ENCODE measurements at places on chromosomes 13 and 19.

GRCh38 chr19:33620611-33621010 is 1.1 kb upstream of the CHST8 start:
- DNase-seq = no peak

GRCh38 chr13:110106726-110107125 is 200.2 kb downstream of the COL4A1 start:
- DNase-seq = no peak

DNA sequence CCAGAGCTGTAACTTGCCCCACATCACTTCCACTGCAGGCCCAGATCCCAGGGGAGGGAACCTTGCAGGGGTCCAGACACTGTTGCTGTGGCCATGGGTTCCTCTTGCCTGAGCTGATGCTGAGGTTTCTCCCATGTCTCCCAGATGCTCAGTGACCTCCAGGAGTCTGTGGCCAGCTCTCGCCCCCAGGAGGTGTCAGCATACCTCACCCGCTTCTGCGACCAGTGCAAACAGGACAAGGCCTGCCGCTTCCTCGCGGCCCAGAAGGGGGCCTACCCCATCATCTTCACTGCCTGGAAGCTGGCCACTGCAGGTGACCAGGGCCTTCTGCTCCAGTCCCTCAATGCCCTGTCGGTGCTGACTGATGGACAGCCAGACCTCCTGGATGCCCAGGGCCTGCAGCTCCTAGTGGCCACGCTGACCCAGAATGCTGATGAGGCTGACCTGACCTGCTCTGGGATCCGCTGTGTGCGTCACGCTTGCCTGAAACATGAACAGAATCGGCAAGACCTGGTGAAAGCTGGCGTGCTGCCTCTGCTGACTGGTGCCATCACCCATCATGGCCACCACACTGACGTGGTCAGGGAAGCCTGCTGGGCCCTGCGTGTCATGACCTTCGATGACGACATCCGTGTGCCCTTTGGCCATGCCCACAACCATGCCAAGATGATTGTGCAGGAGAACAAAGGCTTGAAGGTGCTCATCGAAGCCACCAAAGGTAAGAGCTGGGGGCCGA is 12.1 kb upstream of the SLC25A42 start:
- no peak for DNase-seq

DNA sequence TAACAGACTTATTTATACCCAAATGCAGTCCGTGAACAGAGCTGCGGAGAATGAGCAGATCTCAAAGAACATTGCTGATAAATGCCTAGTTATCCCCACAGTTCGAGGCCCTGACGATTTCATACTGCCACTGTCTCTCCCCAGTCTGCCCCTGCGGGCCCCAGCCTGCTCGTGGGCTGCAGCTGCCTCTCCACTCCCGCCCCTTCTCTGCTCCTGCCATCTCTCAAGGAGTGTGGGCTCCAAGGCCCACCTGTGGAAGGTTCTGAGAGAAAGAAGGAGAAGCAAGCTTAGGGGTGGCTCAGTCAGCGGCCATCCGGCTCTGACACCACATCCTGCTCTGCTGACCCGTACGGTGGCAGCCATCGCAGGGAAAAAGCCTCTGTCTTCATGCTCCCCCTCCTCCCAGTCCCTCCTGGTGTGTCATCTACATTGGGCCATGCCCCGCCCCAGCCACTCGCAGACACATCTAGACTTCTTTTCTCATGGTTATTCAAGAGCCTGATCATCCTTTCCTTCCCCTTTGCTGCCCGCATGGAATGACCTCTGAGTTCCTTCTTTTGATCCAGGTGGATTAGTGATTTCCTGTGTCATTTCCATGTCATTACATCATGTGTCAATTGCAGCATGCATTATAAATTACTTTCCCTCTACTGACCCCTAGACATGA is 52.0 kb downstream of the EPS15L1 start:
- no peak for DNase-seq

GRCh38 chr19:51064534-51065220 is at the start of gene KLK13:
Gene KLK13 (minus strand): TSS chr19:51065092. CDS start chr19:51065067, 25 bp downstream.
- peak; percentile 69 for DNase-seq

DNA sequence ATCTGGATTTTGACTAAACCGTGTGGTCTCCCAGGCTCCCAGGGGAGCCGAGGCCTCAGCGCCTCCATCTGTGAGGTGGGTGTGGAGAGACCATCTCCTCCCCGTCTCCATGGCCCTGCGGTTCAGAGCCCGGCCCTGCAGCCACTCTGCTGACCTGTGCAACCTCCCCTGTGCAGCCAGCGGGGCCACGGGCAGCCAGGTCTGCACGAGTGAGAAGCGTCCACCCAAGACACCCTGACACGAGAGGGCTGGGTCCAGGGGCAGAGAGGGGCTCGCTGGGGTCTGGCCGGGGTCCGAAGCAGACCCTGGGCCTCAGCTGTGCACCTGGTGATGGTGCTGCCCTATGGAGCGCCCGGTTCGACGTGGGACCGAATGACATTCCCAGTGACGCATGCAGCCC is 10.4 kb upstream of the CACTIN start:
- no peak for DNase-seq

DNA sequence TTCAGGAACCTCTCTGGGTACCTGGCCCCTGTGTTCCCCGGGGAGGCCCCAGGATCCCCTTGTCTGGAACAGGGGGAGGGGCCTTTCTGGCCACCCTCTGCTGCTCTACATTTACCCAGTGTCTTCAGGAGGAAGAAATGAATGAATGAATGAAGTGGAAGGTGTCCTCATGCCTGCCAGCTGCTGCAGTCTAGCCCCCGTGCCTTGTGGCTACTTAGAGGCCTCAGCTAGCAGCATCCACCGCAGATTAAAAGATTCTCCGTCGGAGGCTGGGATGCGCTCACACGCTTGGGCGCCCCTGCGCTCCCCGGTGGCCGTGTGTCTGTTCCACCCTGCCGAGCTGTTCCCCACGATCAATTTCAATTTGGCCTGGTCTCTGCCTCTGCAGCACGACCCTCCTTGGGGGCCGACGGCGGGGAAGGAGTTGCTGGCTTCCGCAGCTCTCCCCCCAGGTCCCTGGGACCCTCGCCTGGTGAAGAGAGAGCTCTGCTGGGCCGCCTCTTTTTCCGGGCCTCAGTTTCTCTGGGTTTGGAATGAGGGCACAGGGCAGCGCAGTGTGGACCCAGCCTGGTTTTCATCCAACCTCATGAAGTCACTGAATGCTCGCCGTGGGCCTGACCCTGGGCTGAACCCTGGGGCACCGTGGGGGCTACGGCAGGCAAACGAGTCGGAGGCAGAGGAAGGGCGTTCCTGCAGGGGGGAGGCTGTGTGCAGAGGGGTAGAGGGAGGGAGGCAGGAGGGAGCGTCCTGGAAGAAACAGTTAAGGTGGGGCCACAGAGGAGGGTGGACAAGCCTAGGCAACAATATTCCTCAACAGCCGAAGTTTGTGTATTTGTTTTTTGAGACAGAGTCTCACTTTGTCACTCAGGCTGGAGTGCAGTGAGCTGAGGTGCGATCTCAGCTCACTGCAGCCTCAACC is 28.3 kb downstream of the EFNA2 start:
- no peak for DNase-seq

DNA sequence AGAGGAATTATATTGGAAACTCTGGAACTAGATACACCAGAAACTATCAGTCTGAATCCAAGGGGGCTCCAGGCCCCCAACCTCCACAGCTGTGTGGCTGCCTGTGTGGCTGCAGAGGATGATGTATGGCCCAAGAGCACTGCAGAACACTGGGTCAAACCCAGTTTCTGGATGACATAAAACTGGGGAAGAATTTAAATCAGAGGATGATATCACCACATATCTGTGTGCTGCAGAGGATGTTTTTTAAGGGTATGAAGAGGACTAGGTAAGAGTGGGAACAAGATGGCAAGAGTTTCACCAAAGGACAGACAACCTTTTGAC is 226.4 kb downstream of the SUCLA2 start:
- DNase-seq = no peak

DNA sequence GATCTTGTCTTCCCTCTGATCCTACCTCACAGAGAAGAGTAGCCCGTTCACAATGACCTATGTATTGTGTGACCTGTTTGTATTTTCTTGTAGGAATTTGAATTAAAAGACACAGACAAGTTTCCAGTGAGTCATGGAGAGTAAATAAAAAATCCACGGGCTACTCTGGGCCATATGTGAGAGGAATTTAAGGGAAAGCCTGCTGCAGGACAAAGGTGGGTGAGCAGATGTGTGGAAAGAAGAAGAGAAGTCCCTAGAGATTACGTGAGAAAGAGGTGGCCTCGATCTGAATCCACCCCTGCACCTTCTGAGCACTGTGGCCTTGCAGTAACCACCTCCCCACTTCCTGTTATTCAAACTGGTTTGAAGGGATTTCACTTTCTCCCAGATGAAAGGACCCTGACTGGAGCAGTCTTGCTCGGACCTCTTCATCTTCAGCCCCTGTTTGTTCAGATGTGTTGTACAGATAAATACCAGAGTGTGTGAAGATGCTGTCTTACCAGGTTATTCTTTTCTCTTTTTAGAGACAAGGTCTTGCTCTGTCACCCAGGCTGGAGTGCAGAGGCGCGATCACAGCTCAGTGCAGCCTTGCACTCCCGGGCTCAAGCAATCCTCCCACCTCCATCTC is 205.4 kb downstream of the PDS5B start:
- no peak for DNase-seq

DNA sequence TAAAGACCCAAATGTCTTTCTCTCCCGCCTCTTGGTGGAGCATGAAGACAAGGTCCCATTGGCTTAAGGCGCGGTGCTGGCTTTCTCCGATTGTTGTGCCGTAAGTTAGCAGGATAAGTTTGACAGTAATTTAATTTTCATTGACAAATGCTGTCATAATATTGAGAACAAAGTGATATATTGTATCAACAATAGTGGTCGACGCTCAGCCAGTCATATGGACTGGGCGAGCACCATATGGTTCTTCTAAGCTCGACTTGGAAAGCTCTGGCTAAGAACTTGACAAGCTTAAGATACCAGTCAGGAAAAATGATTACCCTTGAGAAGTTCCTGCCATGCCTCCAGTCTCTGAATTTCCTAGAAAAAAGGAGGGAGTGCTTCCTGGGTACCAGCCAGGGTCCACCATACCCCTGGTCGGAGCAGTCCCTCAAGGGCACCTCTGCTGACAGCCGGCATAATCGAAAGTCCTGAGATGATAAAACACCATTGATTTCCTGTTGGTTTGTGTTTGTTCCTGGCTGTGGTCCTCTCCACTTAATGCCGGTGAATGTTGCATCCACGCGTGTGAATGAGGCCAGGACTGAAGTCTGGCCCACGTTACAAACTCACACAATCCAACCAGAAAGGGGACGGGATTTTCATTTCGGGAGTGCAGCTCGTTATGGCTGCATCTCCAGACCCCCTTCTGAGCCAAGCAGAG is 262.1 kb downstream of the ZNF536 start:
- no peak for DNase-seq

DNA sequence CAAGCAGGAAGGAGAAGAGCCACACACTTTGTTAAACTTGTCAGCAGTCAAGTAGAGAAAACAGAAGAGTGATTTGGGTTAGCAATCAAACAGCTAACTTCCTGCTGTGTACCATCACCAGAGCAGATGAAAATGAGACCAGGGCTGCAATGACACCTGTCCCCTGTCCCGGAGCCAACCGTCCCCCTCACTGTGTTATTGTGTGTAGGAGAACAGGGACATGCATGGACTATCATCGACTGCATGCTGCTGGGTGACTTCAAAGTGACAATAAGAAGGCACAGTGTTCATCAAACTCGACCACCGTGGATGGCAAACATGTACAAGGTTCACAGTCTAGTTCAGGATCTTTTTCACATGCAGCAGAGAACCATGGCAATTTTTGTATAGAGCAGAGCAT is 94.0 kb upstream of the SLC15A1 start:
- no peak for DNase-seq

- DNase-seq = no peak
Measured at GRCh38 chr19:18894254-18895037, 1.5 kb downstream of the CERS1 start.

GRCh38 chr19:28881616-28882015 is 331.3 kb downstream of the UQCRFS1 start:
- no peak for DNase-seq

DNA sequence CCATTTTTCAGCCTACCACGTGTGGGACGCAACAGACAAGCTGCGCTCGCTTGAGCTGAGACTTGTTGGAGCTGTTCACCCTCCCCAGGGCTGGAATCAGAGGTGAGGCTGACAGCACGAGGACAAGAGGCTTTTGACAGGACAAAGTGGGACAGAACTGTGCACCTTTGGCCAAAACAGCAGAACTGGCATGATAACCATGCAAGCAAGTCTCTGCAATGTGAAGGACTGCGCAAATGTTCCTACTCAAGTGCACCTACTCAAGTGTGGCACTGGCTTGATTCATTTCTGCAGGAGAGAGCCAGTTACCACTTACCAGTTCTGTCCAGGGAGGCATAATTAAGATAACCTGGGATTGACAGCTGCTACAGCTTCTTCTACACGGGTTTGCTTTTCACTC is 62.2 kb upstream of the TM9SF2 start:
- DNase-seq = no peak

DNA sequence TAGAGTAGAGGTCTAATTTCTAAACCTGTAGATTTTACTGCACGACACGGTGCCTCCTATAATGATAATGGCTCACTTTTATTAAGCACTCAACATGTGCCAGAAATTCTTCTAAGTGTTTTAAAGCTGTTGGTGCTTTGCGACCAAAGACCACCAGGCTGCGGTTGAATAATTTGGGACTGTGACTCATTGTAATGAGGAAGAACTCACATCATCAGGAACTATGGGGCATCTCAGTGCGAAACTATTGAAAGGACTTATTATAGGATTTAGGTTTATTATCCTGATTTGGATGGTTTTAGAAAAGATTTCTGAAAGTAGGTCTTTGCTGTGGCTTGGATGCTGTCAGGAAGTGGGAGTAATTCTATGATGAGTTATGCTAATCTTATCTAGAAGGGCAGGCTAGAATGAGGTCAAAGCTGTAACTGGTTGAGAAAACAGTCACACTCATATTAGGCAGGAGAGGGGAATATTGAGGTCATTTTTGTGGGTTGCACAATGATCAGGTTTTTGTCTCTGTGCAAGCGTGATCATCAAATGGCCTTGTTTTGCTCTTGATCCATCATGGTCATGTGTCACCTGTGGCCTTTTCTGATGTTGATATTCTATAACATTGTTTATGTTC is 266.8 kb downstream of the PCDH20 start:
- DNase-seq = no peak

DNA sequence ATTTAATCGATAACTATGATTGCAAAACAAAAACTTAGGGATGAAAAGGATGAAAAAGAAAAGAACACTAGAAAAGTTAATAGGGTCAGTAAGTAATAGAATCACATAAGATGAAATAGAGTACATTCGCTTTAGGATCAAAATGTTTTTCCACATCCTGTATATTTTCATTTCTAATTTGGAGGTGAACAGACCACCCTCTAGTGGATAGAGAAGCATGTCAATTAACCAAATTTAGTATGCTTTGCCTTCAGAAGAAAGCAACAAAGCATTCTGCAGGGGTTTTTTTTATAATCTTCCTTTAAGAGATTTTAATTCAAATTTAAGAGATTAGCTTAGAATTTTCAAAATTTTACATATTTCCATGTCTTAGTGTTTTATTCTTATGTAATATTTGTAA is 611.0 kb upstream of the SGCG start:
- DNase-seq = no peak
